ENCODE measurements at places on chromosomes 6 and 20.

DNA sequence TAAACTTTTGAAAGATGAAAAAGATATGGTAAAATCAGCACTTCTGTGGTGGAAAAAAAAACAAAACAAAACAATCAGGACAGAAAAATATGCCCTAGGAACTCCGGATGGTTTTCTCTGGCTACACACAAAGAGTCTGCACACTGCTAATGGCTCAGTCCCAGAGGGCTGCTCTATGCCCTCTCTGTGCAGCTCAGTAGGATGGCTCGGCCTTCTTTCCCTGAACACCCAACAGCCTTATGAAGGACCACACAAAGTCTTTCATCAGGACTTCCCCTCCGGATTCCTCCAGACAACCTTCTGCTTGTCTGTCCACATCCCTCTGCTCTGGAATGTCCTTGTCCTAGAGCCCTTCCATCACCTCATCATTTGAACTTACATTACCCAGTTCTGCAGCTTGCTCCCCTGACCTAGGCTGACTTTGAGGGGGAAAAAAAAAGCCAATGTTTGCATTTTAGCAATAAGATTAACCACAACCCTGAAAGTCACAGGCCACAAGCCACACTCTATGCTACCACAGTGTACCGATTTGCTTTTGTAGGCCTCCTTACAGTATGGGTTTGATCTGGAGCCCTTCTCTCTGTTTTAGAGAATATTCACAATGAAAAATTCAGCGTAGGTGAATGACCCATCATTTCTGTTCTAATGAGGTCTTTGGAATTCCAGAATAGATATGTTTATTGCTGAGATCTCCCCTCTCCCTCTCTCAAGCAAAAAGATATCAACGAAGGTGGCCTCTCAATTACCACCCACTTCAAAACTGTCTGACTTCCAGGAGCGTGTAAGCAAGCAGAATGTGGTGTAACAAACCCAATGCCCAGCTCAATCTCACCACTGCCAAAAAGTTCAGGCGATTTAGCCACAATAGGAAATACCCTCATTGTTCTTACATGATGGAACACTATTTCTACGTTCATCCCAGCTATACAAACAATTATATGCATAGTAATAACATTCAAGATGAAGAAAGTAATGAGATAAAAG is 164.0 kb downstream of the GMDS start:
- no peak for DNase-seq

- DNase-seq, result no peak
Observed at GRCh38 chr6:447381-448165, 56.0 kb downstream of the IRF4 start.

DNA sequence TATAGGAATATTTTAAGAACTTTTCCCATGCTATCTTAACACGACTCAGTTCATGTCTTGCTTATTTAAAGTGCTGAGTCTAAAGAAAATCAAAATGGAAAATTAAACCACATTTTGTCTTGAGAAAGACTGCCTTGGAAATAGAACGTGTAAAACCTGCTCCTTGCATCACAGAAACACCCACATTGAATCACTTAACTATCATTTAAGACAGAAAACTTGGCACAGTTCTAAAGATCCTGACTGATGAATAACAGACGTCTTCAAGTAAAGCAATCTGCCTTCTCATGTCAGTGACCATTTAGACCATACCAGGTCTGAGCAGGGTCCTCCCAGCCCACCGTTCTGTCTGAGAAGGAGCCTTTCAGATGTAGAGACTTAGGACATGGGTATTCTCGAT is 7.4 kb downstream of the PERP start:
- peak; percentile 49 for DNase-seq

DNA sequence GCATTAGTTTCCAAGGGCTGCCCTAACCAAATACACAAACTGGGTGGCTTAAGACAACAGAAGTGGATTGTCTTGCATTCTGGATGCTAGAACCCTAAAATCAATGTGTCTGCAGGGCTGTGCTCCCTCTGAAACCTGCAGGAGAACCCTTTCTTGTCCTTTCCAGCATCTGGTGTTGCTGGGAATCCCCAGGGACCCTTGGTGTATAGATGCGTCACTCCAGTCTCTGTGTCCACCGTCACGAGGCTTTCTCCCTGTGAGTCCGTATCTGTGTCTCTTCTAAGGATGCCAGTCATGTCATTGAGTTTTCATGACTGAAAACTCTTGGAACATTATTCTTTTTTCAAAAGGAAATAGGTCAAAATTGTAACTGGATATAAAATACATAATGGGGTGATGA is 142.9 kb downstream of the RNASET2 start:
- DNase-seq, result no peak

GRCh38 chr20:49677777-49678758 is 35.6 kb downstream of the B4GALT5 start:
- no peak for DNase-seq

DNA sequence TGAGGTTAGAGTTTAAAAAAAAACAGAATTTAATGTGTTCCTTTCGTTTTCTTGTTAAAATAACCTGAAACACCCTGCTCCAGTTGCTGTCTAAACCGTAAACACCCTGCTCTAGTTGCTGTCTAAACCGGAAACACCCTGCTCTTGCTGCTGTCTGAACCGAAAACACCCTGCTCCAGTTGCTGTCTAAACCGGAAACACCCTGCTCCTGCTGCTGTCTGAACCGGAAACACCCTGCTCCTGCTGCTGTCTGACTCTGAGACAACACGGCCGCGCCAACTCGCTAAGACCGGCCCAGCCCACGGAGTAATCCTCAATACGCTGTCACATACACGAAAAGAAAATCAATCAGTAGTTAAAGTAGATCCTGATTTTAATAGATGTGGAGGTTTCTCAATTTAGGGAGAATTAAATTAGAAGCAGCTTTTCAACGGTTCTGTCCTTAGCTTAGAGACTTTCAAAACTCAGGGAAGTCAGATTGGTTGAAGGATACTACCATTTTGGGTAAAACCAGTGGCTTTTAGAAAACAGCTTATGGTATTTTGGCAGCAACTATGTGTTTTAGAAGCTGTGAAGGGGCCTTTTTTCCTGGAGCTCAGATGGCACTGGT is 98.3 kb downstream of the RAMACL start:
- peak; percentile 10 for DNase-seq

DNA sequence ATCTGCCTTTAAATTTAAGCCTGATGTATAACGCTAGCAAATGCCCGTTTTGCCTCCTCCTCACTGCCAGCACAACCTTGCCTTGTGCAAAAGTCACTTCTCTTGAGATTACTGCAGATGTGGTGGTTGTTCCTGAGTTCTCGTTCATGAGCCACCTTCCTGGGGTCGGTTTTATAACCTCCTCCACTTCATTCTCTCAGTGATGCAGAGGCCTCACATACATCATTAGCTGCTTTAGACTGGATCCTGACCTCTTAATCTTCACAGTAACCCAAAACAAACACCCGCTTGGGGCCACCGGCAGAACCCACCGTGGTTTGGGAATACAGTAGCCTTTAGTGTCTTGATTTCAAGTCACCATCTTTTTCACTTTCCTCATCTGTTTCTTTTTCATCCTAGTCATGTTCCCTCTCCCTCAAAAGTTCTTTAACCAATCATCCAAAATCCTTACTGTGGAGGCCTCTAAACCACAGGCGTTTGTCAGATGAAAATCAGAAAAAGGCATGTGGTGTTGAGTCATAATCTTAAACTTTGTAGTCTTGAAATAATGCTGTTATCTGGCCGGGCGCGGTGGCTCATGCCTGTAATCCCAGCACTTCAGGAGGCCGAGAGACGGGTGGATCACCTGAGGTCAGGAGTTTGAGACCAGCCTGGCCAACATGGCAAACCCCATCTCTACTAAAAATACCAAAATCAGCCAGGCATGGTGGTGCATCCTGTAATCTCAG is 430.3 kb upstream of the SOX4 start:
- peak; percentile 66 for DNase-seq

DNA sequence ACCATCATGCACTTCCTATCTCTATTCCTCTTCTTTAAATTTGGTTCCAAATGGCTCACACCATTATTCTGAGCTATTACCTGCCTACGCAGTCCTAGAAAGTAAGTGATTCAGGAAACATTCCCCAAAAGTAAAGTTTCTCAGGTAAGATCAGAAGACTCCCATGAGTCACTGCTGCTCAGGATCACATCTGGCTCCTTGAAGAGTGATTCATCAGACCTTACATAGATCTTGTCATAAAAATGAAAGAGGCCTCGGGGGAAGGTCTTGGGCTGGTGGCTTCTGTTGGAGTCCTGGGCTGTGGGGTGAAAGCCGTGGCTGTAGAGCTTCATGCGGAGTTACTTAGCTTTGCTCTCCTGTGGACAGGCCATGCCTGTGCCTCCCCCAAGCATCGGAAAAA is 35.9 kb downstream of the PLG start:
- no peak for DNase-seq

- no peak for DNase-seq
Observed at GRCh38 chr20:12808006-12808567, 200.7 kb upstream of the SPTLC3 start.

DNA sequence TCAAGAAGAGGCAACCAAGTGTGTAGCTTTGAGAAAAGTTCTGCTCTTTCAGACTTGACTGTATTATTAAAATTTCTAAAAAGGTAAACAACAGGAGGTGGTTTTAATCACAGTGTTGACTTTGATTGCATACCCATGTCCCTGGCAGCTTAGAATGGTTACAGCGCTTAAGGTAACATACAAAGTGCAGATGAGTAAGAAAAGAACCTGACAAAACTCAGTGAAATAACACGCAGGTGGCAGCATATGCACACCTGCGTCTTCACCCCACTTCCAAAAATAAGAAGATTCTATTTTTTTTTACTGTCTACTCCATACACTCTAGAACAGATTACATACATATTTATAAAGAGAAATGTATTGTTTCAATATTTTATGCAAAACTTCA is 233.5 kb downstream of the GMPR start:
- no peak for DNase-seq

DNA sequence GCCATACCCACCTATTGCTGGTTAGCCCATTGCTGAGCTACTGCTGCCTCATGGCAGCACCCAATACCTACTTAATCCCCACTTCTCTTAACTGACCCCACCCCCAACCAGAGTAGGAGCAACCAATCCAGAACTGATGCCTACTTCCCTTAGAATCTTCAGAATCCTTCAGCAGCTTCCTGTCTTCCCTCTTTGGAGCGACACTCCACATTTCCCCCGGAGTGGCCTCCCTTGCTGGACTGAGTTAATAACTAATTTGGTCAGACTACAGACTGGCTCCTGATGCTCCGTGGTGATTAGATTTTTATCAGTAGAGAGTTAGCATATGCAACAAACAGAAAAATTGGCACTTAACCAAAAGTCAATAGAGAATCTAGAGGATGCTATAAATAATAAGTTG is 51.2 kb upstream of the UBR2 start:
- no peak for DNase-seq

DNA sequence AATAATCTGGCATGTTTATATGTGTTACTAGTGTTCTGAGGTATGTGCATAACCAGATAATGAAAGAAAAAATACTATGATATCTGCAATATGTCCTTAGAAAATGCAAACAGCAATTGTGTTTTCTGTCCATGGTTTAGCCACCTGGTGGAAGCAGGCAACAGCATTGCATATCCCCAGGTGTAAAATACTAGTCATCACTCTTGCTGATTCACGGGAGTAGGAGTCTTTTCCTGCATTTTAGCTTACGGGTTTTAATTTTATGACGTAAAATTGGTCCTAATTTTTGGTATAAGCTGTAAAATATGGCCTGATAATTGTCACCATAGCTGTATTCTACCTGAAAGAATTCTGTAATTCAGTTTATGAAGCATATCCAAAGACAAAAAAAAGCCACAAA is 2.5 kb downstream of the RNF182 start:
- DNase-seq, result no peak

DNA sequence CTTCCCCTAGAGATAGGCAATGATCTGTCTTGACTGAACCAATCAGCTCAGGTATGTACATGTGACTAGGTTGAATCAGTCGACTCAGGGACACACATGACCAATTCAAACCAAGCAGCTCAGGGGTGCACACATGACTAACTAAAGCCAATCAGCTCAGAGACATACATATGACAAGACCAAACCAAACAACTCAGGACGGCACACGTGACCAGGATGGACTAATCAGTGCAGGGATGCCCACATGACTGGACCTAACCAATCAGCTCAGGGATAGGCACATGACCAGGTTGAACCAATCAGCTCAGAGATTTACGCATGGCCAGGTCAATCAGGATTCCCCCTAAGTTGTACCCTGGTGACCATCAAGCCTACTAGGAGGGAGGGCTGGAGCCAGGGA is 310.3 kb downstream of the CDH26 start:
- DNase-seq, result no peak

GRCh38 chr6:31736021-31736767 is at the start of gene CLIC1:
Gene CLIC1, minus strand, starts transcription at chr6:31736530. Its CDS starts 230 bp downstream, at chr6:31736300.
- peak; percentile 59 for DNase-seq
